ENCODE measurements at places on chromosomes 12 and 14.

GRCh38 chr12:50315803-50316202 lies 32.5 kb upstream of the LIMA1 start:
- DNase-seq: no peak

DNA sequence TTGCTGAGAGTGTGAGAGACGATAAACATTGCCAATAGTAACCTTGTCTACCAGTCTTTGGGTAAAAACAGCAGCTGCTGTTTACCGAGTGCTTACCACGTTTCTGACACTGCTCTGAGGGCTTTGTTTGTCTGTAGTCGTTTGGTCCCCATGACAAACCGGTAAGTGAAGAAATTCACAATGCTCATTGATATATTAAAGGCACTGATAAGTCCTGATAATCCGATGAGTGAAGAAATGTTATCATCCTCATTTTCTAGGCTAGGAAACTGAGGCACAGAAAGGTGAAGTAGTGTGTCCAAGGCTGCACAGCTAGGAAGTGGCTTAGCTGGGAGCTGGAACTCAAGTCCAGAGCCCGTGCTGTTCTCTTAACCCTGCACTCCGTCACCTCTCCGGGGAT lies 138.6 kb downstream of the SCARB1 start:
- no peak for DNase-seq

DNA sequence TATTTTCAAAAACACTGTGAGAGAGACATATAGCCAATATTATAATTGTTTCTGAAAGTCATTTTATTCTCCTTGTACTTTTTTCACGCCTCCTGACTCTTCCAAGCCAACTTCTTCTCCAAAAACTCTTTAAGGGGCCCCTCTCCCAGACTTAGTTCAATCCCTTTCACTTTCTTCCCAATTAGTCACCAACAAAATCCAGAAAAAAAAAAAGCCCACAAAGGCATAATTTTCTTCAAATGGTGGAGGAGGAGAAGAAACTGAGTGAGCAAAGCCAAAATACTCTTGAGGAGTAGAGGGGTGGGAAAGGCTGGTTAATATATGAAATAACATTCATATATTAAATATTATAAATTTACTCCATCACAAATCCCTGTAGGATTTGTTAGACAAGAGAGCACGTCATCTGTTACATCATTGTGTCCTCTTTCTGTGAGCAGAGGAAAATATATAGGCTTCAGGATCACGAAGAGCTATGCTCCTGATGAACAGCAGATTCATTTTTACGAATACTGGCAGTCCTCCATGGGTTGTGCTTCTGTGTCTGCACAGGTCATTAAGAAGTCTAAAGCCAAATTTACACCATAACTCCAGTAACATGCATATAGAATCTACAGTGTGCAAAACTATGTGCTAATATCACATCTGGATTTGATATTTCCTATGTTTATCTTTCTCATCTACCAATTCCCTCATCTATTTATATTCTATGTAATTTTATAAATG lies 25.9 kb upstream of the NID2 start:
- DNase-seq: no peak

DNA sequence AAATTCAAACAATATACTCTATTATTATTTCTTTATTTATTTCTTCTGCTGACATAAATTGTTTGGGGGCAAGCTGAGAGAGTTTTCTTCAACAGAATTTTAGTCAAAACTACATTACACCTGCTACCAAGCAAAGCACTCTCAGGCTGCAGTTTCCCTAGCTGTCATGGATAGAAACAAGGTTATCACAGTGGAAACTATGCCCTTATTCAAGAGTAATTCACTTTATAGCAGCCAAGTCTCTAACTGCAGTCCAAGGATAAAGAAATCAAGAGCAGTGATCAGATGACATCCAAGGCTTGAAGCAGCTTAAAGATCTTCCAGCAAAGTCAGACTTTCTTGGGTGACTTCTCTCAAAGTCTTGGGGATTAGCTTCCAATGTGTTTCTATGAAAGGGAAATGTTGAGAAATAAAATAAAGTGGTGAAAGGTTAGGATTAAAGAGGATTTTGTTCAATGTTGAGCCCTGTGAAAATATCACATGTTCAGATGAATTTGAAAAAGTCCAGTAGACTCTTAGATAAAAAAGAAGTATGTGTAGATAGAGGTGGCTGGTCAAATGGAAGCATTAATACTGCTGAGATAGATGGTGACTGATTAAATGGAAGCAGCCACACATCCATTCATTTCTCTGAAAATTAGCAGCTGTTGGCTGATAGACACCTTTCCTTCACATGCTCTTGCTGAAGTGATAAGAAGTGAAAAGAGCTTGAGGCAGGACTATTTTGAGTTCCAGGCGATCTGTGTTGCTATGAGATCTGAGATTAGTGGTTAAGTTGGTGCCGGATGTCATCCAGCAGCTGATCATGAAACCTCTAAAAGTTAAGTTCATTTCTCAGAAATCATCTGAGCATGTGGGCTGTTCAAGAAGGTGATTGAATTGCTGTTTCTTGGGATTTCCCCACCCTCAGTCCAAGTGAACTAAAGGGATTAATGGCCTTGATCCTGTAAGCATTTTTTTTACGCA lies 257.8 kb upstream of the BTG1 start:
- DNase-seq: peak; percentile 36

DNA sequence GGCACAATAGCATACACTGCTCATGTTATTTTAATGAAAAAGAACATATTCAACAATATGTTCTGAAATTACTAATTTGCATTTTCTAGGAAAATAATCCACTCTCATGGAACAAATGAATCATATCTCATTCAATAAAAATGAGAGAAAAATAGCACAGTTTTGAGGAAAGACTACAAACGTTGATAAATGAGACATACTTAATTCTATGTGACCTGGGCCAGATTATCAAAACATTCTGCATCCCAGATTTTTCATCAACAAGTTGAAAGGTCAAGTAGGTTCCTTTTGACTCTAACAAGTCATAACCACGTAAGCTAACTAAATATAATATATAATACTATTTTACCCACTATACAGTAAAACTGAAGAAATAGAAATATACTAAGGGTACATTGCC lies 296.7 kb downstream of the CEP128 start:
- DNase-seq: no peak

- DNase-seq: no peak
Observed at GRCh38 chr12:15346488-15346887, 24.2 kb downstream of the PTPRO start.

DNA sequence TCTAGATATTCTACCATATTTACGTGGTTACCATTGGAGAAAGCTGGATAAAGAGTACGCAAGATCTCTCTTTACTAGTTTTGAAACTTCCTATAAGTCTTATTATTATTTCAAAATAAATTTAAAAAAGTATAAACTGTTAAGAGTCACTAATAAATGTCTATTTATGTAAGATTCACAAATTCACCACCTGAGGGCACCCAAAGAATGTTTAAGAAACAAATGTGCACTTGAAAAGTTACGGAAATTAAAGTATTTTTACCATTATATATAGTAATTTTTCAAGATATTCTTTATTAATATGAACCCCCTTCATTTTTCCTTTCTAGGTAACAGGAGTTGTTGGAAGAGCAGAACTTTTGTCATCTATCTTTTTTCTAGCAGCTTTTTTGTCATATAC lies 11.9 kb downstream of the TMTC3 start:
- DNase-seq: no peak

DNA sequence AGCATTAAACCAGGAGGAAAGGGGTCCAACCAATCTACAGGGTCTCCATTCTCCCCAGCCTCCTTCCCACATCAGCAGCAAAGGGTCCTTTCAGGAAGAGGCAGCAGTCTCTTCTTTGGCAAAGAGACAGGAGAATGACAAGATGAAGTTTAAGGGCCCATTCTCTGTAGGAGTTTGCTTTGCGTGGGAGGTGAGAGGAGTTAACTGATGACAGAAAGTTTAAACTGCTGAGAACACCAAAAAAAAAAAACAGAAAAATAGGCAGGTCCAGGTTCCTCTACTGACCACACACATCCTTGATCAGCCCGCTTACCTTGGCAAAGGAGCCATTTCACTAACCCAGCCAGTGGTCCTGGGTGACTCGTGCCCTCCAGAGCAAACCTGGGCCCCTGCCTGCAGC lies 5.7 kb downstream of the SLC6A13 start:
- DNase-seq: no peak

DNA sequence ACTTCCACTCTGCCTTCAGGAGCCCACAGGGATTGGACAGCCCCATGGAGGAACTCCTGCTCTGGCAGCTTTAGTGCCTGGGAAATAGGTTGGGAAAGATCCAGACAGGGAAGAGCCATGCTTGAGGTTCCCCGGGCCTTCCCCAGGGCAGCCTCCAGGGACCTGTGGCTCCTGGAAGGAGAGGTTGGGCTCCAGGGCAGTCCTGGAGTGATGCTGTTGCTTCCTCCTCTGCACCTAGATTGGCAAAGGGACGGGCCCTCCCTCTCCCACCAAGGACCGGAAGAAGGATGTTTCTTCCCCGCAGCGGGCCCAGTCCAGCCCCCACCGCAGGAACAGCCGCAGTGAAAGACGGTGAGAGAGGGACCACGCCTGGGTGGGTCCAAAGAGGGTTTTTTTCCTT lies 16.5 kb downstream of the VASH1 start:
- DNase-seq: no peak

- DNase-seq: no peak
Observed at GRCh38 chr12:25100194-25101091, 94.5 kb downstream of the DNAI7 start.

DNA sequence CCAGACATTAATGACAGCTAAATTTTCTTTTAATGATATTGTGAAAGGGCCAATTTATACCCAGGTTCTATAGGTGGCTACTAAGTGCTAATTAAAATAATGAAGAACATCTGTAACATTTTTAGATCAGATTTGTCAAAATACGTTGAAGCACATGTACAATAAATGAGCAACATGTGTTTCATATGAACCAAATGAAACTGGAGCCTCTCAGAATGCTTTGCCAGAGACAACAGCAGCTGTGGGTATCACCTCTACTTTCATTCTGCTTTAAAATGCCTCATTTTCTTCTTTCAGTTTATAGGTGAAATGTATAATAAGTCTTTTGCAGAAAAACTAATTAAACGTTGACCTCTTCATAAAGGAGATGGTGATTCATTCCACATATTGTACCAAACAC lies 26.1 kb upstream of the MYF6 start:
- DNase-seq: no peak

DNA sequence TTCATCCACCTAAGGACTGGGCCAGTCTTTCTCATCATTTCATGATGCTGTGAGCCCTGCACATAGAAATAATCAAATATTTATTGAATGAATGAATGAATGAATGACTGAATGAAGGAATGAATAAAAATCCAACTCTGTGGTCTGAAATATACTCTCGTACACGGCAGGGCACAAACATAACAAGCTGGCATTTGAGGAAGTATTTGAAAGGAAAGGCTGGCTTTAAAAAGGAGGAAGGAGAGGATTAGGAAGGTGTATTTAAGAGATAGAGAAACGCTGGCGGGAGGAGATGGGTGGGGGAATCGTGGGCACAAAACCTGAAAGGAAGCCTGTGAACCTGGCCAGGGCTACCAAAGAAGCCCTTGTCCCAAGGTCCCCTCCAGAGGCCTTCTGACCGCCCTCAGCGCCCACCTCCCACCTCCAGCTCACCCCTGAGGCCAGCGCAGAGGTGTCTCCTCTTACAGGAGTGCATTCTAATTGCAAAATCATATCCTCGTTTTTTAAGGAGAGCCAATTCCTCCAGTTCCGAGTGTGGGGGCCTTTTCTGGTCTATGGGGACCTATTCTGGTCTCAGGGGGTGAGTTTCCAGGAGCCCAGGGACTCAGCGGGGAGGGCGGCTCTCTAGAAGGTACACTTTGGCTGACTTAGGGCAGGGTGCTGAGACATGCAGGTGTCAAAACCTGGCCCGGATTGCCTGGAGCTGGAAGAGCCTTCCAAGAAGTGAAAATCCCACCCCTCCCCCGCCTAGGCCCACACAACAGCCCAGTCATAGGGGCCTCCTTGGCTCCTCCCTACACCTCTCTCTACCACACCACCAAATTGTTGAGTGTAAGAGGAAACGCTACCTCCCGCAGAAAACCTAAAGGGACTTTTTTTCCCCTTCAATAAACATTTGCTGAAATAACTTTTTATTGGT lies 8.7 kb upstream of the JDP2 start:
- no peak for DNase-seq

DNA sequence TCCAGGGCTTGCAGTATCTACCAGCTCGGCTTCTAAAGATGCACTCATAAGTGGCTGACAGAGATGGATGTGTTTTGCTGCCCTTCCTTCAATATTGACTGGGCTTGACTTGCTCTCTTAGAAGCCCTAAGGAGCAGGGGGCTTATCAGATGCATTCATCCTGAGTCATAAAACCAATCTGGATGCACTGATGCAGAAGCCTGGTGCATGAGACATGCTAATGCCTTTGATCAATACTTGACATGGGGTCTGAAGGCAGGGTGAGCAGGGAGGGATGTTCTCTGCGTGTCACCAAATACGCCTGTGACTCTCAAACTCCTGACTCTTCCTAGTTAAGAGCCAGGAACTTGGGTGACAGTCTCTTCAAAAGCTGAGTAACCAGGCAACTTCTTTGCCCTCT lies 77.8 kb upstream of the HSPB8 start:
- DNase-seq: no peak

DNA sequence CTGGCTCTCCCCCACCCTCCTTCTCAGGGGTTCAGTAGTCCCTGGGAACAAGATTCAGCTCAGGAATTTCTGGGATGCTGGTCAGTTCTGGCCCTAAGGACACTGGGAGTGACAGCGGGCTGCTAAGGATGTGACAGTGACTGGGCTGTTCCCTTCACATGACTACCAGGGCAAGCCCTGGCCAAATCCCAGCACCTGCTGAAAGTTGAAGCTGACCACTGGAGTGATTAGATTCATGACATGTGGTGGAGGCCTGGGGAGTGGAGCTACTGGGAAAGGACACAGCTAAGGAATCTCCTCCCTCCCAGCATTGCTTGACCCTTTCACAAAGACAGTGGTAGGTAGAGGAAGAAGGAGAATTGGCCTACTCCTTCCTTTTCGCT lies 204.9 kb downstream of the DAD1 start:
- no peak for DNase-seq

DNA sequence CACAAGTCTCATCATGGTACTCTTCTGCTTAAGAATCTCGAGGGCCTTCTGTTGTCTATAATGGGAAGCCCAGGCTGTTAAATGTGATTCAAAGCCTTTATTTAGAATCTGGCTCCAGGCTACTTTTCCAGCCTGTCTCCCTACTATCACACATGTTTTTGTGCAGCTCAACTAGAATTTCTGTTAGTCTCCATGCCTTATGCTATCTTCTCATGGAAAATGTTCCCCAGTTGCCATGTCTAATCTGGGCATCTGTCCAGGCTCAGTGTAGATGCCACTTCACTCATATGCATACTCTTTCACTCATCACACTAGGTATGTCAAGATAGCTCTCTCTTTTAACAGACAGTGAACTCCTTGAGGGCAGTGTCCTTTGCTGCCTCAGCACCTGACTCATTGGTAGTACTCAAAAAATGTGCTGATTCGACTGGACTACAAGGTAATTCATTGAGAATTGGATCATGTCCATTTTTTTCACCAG lies 145.3 kb downstream of the TTLL5 start:
- no peak for DNase-seq

DNA sequence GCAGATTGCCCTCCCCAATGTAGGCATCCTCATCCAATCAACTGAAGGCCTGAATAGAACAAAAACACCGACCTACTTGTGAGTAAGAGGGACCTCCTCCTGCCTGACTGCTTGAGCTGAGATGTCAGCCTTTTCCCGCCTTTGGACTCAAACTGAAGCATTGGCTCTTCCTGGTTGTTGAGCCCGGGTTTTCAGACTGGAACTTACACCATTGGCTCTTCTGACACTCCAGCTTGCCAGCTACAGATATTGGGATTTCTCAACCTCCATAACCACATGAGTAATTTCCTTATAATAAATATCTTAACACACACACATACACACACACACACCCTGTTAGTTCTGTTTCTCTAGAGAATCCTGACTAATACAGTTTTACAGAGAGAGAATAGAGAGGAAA lies 173.4 kb upstream of the NTF3 start:
- no peak for DNase-seq

Data from activated gamma-delta T cell treated with anti-CD3 and anti-CD28 coated beads, Interleukin-2, amount 50 U/mL, for 16 hours (primary cell).